Keratinocyte (primary cell): ENCODE measurements at places on chromosomes 1 and 21.

DNA sequence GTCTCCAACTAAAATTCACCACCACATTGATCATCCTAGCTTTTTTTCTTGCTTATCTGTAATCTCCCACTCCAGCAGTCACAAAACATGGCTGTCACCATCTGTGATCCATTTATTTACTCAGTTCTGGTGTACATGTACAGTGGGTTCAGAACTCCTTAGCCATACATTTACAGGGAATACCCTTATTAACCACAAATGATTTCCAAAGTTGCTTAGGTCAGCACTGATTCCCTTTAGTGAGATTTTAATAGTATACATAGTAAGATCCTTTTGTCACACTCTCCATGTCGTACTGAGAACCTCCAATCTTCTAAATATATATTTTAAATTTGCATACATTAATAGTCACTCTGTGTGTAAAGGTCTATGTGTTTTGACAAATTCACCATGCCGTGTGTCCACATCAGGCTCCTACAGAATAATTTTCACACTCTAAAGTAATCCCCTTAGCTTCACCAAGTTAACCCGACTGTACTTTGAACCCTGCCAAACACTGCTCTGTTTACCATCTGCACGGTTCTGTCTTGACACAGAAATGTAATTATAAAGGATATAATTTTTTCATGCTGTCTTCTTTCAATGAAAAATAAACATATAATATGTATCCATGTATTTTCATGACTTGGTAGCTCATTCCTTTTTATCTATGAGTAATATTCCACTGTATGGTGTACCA lies 473.6 kb upstream of the ZP4 start:
- no peak for DNase-seq

DNA sequence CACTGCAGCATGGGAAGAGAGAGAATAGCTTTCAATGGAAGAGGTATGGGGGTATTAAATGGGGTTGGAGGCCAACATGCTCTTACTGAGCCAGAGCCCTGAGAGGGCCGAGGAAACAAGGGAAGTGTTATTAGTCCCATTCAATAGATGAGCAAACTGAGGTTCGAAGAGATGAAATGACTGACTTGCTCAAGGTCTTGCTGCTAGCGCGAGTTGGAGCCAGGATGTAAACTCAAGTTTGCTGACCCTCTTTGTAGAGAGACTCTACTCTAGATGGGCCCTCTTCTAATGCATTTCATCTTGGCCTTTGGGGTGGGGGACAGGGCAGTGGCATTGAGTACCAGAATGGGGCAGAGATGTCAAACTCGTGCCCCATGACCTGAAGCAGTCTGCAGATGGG lies 319.5 kb downstream of the RPS6KC1 start:
- no peak for DNase-seq

DNA sequence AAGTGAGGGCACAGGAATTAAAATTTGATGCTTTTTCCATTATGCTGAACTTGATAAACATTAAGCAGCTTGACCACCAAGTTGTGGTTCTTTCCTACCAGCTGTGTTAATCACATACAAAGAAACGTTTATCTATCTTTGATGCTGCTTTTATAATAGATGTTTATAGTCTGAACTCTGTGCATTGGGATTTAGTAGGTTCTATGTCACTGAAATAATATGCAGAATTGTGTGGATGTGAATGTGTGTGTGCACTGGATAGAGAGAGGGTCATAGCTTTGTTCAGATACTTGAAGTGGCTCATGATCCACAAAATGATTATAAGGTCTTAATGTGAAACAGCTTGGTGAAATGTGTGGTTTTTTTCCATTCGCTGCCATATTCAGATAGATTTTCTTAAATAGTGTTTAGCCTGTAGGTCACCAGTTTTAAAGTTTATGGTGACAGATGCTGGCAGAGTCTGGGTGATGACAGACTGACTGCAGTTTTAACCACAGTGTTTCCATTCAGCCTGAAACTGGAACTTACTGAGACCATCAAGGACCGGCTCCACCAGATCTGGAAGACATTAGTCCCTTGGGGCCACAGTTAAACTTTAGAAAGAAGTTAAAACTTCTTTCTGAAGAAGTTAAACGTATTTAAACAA lies 10.2 kb downstream of the DDI2 start:
- no peak for DNase-seq

GRCh38 chr21:43931489-43931888 lies 66.5 kb downstream of the AGPAT3 start:
- no peak for DNase-seq

DNA sequence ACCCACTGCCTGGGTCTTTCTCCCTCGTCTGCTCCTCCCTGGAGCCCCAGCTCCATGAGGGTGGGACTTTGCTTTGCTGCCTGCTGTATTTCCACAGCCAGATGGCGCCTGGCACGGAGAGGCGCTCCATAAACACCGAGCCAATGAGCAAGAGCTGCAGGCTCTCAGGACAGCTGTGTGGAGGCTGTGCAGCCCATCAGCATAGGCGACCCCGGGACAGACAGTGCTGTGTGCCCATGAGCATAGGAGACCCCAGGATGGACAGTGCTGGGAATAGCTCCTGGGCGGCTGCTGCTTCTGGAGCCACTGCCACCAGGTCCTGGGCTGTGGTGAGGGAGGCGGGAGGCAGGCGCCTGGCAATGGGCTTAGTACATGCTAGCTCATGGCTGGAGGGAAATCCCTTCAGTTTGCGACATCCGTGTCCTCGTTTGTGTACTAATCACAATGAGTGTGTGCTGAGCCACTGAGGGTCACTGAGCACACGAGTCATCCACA lies 29.2 kb downstream of the CEP104 start:
- DNase-seq = no peak

DNA sequence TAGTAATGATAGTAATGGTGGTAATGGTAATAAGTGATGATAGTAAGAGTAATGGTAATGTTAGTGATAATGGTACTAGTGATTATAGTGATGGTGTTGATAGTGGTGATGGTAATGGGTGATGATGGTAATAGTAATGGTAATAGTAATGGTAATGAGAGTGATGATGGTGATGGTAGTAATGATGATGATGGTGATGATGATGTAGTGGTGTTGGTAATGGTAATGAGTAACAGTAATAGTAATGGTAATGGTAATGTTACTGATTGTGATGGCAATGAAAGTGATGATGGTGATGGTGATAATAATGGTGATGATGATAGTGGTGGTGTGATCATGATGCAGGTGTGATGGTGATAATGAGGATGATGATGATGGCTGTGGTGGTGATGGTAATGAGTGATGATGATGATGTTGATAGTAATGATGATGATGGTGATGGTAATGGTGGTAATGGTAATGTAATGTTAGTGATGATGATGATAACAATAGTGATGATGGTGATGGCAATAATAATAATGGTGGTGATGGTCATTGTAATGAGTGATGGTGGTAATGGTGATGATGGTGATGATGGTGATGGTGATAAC lies 235.0 kb downstream of the MATN1 start:
- DNase-seq = no peak

DNA sequence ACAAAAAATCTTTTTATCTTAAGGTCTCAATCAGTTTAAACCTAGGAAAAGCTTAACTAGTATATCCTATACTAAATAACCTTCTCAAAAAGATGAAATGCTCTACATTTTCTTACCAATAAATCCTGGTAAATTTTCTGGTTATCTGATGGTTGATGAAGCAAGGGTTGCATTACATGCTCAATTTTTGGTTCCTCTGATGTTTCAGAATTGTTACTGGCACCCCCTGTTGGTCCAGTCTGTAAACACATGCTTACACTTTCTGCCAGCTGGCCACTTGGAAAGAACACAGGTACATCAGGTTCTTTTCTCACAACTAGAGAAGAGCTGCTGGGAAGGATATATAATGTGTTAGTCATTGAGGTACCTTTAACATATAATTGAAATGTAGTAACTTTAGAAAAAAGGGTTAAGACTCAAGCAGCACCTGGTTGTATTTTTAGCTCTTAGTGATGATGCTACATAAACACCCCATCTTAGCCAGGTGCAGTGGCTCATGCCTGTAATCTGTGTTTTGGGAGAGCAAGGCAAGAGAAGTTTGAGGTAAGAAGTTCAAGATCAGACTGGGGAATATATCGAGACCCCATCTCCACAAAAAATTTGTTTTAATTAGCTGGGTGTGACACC lies 30.9 kb upstream of the TAL1 start:
- no peak for DNase-seq

DNA sequence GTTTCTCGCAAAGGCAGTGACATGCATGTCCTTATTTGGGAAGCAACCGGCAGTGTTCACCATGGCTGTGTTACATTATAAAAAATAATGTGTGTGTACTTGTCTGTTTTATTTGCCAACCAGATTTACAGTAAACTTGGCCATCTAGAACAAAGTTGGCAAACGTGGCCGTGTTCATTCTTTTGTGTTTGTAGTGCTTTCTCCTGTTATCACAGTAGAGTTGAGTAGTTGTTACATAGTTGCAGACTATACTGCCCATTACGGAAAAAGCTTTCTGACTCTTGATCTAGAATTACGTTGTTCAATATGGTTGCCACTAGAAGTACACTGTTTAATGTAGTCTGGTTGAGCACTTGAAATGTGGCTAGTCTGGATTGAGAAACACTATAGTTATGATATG lies 19.4 kb downstream of the SOAT1 start:
- no peak for DNase-seq

- DNase-seq = no peak
These were observed 106.5 kb downstream of the RGS7 start for GRCh38 chr1:241250465-241250864.

DNA sequence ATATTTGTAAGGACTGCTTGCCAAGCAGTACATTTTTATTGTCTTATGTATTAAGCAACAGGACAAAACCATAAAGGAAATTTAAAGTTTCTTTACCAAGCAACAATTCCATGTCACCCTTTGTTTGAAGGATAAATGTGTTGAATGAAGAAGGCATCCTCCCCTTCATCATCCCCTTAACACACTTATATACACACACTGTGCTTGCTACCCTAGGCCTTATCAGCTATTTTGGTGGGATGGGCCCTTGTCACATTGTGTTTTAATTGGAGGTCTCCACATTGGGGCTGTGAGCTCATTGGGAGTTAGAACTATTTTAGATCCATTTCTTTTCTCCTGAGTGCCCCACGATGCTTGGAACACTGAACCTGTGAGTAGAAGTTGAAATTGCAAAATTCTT lies 1.9 kb downstream of the VANGL1 start:
- no peak for DNase-seq

DNA sequence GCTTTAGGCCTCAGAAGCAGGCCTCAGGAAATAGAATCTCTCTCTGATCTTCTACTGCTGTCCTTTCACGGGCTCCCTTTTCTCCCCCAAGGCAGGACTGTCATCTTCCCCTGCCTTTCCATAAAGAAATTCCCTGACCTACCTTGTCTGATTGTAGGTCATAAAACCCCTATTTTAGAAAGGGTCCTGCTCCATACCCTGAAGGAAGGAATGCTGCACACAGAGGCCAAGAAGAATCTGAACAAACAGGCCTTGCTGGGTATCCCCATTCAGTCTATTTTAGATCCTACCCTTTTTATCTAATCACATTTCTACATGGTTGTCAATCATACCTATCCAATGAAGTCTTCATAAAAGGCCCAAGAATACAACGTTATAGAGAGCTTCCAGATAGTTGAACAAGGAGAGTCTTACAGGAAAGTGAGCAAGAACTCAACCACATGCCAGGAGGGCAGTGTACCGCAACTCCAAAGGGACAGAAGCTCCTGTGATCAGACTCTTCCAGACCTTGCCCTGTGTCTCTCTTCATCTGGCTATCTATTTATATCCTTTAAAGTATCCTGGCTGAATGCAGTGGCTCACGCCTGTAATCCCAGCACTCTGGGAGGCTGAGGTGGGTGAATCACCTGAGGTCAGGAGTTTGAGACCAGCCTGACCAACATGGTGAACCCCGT lies 93.1 kb downstream of the SLC16A1 start:
- DNase-seq = no peak

GRCh38 chr1:182229921-182230491 lies 161.6 kb downstream of the GLUL start:
- DNase-seq = no peak

DNA sequence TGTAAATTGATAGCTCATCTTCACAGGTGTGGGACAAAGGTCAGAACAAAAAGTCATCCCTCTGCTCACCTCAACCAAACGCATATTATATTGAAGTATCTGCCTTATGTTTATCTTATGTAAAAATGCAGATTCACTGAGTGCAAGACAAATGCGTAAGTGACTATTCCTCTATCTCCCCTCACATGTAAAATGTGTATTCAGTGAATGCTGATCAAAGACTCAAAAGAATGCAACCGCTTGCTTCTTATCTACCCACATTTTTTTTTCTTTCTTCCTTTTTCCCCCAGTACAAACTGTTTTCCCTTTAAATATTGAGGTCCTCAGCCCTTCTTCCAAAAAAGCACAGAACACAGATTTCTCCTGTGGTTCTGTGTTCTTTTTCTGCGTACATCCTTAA lies 1882.9 kb downstream of the NCAM2 start:
- no peak for DNase-seq

DNA sequence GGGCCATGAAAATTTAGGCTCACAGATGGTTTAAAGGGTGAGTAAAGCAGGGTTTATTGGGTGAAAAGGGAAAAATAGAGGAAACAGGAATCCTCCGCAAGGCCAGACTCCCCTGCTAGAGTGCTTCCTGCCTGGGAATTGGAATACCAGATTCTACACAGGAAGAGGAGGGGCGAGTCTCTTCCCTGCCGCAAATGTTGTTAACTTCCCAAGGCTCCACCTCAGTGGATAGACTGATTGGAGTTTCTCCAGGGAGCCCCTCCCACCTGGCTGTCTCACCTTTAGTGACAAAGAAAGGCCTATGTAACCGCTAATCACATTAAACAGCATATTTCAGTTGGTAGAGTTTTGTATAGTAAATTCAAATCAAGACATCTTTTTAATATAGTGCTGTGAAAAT lies 1450.1 kb downstream of the KCNT2 start:
- DNase-seq = no peak

DNA sequence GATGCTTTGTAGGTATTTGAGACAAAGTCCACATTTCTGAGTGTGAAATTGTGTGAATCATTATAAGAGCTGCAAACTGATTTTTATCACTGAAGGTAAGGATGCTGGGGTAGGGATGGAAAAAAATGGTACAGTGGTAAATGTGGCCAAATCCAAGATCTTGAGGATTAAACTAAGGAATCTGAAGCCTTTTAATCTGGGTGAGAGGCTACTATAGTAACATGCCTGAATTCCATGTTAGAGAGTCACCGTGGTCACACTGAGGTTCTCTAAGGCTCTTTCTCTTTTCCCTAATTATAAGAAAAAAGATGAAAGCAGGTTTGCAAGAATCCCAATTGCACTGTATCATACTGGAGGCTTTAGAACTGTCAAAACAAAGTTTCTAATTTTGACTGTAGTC lies 17.6 kb downstream of the PTGER3 start:
- no peak for DNase-seq

DNA sequence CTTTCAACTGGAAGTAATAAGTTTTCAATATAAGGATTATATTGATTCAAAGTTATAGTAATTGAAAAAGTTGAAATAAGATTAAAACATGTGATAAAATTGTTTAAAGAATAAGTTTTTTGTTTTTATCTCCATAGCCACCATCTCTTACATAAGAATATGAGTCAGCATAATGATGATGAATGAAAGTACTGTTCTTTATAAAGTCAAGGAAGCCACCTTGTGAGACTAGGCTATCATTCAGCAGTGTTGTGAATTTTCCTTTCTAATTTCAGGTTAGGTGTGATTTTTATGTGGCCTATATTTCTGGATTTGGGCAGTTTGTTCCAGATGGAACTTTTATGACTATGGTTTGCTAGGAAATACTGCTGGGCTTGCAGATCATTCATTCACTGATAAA lies 22.4 kb upstream of the ASB17 start:
- no peak for DNase-seq

- no peak for DNase-seq
These were observed 30.8 kb downstream of the DUSP10 start for GRCh38 chr1:221711063-221711577.

- no peak for DNase-seq
These were observed 3.6 kb upstream of the VWA1 start for GRCh38 chr1:1431845-1432273.
